ENCODE measurements at places on chromosomes 5 and 9.

DNA sequence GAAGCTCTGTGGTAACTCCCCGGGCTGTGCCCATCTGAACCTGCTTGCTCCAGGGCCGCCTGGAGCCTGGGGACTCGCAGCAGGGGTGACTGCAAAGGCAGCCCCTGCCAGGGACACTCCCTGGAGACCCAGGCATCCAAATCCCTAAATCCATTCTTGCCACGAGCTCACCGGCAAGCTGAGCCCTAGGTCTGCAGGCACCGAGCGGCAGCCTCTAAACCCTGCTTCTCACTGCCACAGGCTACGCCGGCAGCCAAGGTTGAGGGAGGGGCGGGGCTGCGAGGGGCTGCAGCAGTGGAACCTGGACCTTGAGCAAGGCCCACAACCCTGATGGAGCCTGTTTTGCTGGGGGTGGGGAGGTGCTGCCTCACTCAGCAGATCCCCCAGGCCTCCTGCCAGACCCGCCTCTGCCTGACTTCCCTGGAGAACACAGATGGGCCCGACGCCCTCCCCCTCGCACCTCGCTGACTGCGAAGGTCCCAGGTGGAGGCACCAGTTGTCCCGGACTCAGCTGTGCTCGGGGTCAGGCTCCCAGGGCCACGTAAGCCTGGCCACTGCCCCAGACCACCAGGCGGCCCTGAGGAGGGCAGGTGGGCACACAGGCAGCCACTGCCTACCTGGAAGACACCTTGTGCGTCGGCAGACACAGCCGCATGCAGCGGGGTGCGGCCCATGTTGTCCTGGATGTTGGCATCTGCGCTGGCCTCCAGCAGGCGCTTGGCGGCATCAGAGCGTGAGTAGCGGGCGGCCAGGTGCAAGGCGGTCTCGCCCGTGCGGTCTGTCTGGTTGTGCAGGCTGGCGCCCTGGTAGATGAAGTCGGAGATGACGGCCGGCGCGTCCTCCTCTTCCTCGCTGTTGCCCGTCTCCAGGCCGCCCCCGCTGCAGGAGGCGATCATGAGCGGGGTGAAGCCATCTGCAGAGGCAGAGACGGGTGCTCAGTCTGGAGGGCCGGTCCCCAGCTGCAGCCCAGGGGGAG is 17.4 kb upstream of the SEC16A start:
- no peak for DNase-seq

GRCh38 chr5:32933692-32934091 is 222.6 kb downstream of the NPR3 start:
- DNase-seq: no peak

DNA sequence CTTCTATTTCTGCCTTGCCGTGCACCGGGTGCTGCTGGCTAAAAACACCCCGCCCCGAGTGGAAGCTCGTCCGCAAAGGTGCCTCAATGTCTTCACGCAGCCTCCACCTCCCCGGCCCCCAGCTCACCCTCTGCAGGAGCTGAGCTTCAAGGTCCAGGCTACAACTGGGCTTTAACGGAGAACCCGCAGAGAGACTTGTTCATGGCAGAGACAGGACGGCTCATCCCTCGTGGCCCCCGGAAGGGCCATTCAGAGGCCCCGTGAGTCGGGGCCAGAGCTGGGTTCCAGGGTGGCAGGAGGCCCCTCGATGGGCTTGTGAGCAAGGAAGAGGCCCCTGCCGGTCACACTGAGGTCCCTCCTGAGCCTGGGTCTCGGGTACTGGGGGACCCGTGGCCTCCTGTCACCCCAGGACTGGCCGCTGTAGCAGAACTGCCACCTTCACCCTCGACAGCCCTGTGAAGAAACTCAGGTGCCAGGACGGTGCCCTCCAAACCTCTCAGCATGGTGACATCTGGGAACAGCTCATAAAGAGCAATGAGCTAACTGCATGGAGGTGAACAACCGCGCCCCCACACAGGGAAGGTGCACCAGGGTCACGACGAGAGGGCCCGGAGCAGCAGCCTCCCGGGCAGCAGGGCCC is 58.0 kb upstream of the UBAC1 start:
- DNase-seq: no peak

DNA sequence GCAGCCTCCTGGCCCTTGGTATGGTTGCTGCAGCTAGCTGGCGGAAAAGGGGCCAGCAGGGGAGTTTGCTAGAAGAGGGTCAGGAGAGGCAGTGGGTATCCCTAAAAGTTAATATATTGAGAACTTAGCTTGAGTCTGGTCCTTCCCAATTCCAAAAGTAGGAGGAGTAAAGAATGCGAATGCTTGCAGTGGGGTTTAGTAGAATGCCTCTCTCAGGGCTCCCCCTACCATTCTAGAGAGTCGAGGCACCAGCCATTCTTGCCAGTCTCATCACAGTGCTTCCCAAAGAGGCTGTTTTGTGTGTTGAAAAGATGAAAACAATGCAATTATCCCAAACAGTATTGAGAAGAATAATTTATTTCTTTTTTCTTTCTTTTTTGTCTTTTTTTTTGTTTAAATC is 26.4 kb downstream of the TTC39B start:
- DNase-seq: no peak

GRCh38 chr5:109247986-109248385 is 161.8 kb downstream of the PJA2 start:
- no peak for DNase-seq

Measured in activated CD4-positive, alpha-beta T cell treated with anti-CD3 and anti-CD28 coated beads for 36 hours (primary cell).